ENCODE measurements at places on chromosomes 3 and 15.

DNA sequence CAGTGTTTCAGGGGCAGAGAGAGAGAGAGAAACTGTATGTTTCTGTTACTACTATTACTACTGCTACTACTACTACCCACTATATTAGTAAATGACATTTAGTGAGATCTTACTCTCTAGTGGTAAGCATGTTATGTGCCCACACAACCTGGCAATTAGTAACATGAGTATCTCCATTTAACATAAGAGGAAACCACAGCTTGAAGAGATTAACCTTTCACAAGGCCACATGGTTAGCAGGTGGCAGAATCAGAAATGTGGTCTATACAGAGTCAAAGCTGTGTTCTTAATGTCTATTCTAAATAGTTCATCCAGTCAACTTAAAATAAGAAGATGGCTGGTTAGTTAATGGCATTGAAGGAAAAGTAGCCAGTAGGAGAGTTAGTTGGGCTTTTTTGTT lies 961.6 kb downstream of the MCTP2 start:
- no peak for DNase-seq

DNA sequence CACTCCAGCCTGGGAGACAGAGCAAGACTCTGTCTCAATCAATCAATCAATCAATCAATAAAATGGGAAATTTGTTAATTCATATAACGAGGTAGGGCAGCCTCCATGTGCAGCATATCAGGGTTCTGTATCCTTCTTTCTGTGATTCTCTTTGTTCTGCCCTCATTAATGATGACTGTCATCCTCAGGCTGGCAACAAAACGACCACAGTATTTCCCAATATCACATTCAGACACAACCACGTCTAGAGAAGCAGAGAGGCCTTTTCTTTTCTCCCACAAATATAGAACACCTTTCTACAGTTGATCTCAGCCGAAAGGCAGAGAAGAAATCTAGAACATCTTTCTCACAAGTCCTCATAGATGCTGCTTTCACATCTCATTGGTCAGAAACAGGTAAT lies 11.2 kb downstream of the CEP19 start:
- DNase-seq, result no peak

DNA sequence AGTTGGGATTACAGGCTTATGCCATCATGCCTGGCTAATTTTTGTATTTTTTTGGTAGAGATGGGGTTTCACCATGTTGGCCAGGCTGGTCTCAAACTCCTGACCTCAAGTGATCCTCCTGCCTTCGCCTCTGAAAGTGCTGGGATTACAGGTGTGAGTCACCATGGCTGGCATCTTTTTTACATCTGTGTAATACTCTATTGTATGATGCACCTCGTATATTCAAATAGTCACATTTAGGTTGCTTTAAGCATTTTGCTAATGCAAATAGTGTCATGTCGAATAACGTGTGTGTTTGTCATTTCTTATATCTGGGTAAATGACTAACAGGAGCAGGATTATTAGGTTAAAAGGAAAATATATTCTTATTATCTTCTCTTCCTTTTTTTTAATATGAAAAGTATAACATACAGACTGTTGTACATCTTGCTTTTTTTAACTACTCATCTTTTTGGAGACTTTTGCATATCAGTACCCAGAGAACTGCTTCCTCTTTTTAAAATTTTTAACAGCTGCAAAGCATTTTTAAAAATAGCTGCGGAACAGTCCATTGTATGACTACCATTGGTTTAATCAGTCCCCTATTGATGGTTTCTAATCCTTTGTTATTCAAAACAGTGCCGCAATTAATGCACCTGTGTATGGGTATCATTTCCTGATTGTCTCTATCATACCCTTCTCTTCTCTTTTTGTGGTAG lies 13.4 kb downstream of the SCAMP5 start:
- DNase-seq, result no peak

GRCh38 chr15:48992096-48992495 lies 28.4 kb upstream of the SHC4 start:
- no peak for DNase-seq

GRCh38 chr15:45790325-45790943 lies 155.6 kb downstream of the SQOR start:
- no peak for DNase-seq

DNA sequence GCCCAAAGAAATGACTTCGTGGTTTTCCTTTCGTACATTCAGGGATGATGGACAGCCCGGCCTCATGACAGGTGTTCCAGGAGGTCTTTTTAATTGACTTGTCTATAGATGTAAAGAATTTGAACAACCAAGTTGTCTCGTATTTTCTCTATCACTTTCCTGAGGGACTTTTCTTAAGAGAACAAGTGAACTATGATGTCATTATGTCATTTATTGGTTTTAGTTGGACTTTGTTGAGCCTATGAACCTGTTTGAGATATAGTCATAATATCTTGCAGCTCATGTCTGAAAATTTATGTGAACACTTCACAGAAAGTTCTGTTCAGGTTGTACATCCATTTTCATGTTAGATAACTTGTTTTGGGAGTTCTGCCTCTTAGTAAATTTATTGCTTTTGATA lies 89.2 kb downstream of the RBMS3 start:
- DNase-seq, result no peak

GRCh38 chr3:15497964-15498363 lies 23.5 kb downstream of the COLQ start:
- peak; percentile 14 for DNase-seq

Data from NCI-H2029 (cell line).